Left hindlimb (tissue), 1 donor: ENCODE measurements at places on chromosomes 6 and 20.

- DNase-seq = no peak
Observed at GRCh38 chr6:6569811-6570164, 18.7 kb upstream of the LY86 start.

- no peak for DNase-seq
Observed at GRCh38 chr6:152957796-152958195, 25.0 kb downstream of the FBXO5 start.

GRCh38 chr20:3653921-3654320 is 9.3 kb downstream of the GFRA4 start:
- no peak for DNase-seq

DNA sequence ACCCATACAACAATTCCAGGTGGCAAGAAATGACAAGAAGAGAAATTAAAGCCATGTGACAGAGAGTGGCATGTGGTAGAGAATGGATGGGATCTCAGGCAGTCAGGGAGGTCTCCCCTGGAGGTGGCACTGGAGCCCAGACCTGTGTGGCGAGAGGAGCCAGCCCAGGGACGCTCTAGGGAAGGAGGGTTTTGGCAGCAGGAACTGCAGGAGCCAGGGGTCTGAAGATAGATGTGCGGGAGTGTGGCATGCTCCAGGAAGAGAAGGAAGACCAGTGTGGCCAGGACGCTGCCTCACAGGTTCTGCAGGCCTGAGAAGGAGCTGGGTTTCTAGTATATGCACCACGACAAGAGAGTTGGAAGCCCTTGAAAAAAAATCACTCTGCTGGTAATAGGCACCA is 45.1 kb downstream of the SPATA2 start:
- DNase-seq = no peak

GRCh38 chr20:34216382-34216742 is 24.9 kb upstream of the ASIP start:
- DNase-seq = no peak

DNA sequence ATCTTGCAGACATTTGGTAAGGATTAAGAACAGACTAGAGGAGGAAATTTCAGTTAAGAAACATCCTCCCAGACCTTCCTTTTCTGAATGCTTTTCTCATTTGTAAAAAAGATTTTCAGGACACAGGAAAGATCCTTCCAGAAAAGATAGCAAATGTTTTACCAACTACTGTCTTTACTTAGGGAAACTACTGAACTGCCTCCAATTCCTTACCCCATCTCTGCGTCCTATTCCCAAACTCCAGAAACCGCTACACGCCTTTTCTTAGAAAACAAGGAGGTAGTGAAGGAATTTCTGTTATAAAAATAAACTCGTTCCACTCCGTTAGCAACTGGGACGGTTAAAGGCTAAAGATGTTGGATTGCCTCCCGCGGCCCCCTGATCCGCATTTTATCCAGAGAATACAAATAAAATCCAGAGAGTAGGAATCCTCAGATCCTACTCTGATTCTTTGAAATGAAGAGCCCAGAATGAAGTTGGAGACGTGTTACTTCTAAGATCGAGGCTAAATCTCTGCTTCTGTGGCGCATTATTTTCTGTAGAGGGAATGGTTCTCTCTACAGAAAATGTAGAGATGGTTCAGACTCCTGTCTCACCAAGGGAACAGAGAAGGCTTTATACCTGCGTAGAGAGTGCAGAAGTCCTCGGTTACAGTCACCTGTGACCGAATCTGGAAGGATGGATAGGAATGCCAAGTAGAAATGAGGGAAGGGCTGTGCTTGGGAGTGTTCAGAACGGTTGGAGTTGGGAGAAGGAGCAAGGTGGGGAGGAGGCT is 133.0 kb downstream of the GPX5 start:
- no peak for DNase-seq

DNA sequence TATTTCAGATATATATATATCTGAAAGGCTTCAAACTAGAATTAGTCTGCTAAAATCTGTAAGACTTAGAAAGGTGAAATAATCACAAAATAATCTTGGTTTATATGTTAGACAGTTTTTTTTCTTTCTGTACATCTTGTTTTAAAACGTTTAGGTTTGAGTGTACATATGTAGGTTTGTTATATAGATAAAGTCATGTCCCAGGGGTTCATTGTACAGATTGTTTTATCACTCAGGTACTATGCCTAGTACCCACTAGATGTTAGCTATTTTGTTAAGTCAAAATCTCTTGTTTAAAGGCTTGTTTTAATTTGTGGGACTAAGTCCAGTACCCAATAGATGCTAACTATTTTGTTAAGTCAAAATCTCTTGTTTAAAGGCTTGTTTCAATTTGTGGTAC is 1339.0 kb upstream of the CITED2 start:
- no peak for DNase-seq

GRCh38 chr6:141354191-141354955 is 778.4 kb upstream of the GJE1 start:
- no peak for DNase-seq

GRCh38 chr20:36105711-36106226 is 48.8 kb upstream of the EPB41L1 start:
- DNase-seq = no peak

DNA sequence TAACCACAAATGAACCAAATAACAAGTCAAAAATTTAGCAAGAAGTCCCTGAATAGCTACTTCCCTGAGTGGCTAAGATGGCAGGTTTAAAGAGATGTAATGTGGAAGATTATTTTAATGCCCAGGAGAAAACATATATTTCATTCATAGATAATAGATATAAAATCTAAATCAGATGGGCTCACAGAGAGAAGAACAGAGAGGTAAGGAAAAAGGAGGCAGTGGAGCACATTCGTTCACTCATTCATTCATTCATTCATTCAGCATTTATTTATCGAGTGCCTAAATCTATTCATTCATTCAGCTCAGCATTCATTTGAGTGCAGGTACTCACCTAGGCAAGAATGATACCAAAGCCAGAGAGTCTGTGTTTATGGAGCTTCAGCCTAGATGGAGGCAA is 32.1 kb upstream of the IYD start:
- no peak for DNase-seq

DNA sequence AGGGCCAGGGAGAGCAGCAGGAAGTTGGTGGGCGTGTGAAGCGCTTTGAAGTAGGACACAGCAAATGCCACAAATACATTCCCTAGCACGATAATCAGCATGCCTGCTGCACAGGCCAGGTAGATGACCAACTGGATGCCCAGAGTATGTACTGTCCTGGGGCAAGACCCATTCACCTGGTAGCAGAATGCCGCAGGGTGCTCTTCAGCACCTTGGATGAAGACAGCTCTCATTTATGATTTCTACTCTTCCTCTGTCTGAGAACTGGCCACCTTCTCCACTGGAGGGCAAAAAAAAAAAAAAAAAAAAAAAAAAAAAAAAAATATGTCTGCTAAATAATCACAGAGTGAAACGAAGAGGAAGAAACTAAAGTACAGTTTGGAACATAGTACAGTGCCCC is at the start of gene TAAR5:
Gene TAAR5, minus strand, starts transcription at position 288 of the 400 bp plus-strand sequence. Its CDS starts 55 bp downstream, at position 233.
- DNase-seq = no peak

GRCh38 chr20:64143018-64143801 is 21.0 kb upstream of the MYT1 start:
- no peak for DNase-seq

- DNase-seq = peak; percentile 51
Observed at GRCh38 chr6:27176096-27176495, 71.4 kb upstream of the PRSS16 start.

DNA sequence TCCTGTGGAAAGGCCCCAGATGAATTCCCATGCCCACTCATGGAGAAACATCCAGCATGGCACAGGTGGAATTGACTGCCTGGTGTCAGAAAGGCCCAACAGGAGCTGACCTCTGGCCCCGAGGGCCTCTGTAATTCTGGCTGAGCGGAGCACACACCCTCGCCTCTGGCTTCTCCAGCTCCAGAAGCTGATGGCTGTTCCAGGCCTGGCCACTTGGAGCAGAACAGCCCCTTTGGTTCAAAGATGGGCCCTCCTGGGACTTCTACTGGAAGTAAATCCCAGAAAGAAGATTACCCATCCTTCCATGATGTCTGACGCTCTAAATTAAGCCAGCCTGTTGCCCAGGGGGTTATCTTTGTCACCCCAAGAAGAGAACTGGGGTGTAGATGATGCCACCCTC is 275.1 kb upstream of the CDH4 start:
- no peak for DNase-seq

DNA sequence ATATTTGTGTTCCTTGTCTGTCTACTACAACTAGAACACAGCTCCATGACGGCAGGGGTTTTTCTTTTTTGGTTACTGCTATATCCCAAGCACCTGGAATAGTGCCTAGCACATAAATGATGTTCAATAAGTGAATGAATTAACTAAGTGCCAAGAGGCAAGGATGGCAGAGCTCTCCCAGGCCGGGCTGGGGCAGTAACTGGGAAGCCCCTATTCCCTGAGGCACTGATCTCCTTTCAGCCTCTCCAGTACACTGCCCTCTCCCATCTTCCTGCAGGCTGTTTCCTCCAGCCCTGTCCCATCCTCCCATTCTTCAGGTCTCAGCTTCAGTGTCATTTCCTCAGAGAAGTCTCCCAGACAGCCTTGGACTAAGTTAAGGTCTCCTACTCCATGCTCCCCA is 29.0 kb upstream of the SPDEF start:
- DNase-seq = no peak

GRCh38 chr6:158361961-158362669 is 49.9 kb downstream of the TULP4 start:
- no peak for DNase-seq

- peak; percentile 45 for DNase-seq
Observed at GRCh38 chr20:46057856-46058598, 29.0 kb downstream of the SLC12A5 start.

- no peak for DNase-seq
Observed at GRCh38 chr6:15439410-15440025, 193.6 kb downstream of the JARID2 start.

- no peak for DNase-seq
Observed at GRCh38 chr20:42646250-42646649, 543.5 kb downstream of the PTPRT start.

- no peak for DNase-seq
Observed at GRCh38 chr6:52964318-52964717, 30.8 kb downstream of the GSTA4 start.

- DNase-seq = no peak
Observed at GRCh38 chr6:125195526-125195925, 42.0 kb downstream of the TPD52L1 start.

- no peak for DNase-seq
Observed at GRCh38 chr6:51098791-51099190, 280.1 kb downstream of the TFAP2B start.

GRCh38 chr6:142696123-142697000 is 248.6 kb downstream of the HIVEP2 start:
- peak; percentile 80 for DNase-seq

- DNase-seq = no peak
Observed at GRCh38 chr20:64159711-64160110, 4.5 kb upstream of the MYT1 start.

- DNase-seq = peak; percentile 25
Observed at GRCh38 chr6:168959696-168960095, 293.9 kb downstream of the THBS2 start.

- DNase-seq = no peak
Observed at GRCh38 chr20:12051206-12052163, 133.8 kb downstream of the BTBD3 start.

- no peak for DNase-seq
Observed at GRCh38 chr6:5778317-5778857, 228.3 kb downstream of the NRN1 start.

DNA sequence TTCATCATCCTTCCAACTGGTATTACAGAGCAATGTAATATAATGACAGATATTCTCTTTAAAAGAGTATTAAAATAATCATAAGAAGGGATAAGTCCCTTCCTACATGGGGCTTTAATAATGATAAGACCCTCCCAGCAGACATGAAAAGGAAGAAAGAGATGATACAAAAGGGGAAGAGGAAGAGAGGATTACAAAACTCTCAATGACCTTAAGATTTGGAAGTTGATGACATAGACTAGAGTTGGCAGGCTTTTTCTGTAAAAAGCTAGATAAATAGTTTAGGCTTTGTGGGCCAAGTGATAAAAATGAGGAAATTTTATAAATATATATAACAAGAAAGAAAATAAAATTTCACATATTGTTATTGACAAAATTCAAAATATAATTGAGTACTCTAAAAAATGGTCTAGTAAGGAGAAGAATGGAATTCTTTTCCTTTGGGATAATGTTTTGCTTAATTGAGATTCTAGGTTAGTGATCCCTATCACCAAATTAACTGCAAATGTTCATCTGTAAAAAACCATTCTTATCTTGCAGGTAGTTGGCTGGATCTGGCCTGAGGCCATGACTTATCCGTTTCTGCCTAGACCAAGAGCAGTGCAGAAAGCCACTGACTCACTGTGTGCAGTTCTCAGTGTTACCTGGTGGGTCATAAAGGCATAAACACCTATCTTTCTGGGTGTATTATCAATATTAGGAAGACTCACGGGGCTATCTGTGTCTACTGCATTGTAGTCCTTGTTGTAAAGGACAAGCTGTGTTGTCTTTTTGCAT is 11.0 kb downstream of the RIPOR2 start:
- DNase-seq = no peak

DNA sequence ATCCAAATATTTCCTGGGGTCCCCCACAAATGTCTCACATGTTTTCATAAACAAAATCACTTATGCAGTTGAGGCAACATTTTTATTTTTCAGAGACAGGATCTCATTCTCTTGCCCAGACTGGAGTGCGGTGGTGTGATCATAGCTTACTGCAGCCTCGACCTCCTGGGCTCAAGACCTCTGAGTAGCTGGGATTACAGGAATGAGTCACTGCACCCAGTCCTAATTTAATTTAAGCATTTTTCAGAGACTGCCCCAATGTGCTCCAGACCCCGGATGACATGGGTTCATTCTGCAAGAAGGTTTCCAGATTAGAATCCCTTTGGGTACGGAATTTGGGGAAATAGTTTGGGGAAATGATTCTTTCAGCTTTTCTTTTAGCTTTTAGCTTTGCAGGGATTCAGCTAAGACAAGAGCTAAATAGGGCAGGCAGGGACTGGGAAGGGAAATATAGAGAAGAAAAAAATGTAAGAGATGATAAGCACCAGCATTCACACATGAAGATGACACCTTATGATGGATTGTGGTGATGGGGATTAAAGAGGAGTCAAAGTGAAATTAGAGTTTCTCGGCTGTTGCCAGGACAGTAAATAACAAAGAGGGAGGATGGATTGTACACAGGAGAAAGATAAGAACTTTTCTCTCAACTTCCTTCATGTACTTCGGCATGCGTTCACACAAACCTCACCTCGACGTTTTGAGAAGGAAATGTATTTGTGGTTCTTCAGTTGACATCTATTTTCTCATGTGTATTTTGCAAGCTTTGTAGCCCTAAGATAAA is 169.4 kb upstream of the TAB2 start:
- DNase-seq = no peak

DNA sequence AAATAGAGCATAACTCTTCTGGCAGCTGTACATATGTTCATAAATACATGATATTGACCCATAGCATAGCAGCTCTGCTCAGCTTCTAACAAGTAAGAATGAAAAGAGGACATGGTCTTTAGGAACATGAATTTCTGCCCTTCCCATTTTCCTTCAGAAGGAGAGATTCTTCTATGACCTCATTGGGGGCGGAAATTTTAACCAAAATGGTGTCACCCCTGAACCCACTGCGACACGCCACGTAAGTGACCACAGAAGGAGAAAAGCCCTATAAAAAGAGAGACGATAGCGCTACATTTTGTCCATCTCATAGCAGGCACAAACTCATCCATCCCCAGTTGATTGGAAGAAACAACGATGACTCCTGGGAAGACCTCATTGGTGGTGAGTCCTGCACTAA is at the start of gene IL17A:
Gene IL17A, plus strand, starts transcription at position 301 of the 400 bp plus-strand sequence. Its CDS starts 57 bp downstream, at position 358.
- no peak for DNase-seq
